ENCODE measurements at places on chromosomes 13 and 19.

DNA sequence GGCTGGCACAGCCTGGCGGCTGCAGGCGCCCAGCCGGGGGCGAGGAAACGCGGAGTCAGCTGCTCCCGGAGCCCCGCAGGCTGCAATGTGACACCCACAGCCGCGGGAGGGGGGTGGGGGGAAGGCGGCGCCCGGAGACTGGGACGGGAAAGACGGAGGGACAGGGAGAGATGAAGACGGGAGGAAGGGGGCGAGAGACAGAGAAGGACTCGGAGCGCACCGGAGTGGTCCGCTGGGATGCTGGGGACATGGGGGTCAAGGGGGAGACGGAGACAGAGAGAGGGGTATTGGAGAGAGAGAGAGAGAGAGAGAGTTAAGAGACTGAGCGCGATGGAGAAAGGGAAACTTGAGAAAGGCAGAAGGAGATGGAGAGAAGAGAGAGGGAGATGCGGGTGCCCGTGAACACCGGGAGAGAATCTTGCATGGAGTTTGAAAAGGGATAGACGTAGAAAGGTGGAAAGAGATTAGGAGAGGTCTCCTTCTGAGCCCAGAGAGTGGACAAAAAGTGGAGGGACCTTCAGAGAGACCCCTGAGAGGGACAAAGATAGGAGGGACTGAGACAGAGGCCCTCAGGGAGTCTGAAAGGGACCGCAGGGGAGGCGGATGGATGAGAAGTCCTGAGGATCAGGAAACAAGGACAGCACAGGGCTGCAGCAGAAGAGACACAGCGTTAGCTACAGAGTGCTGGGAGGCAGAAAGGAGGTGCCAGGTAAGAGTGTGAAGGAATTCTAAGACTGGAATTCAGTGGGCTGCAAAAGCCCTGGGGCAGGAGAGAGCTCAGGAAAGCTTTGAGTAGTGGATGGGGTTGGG lies 1.0 kb downstream of the SCN1B start:
- DNase-seq, result no peak

DNA sequence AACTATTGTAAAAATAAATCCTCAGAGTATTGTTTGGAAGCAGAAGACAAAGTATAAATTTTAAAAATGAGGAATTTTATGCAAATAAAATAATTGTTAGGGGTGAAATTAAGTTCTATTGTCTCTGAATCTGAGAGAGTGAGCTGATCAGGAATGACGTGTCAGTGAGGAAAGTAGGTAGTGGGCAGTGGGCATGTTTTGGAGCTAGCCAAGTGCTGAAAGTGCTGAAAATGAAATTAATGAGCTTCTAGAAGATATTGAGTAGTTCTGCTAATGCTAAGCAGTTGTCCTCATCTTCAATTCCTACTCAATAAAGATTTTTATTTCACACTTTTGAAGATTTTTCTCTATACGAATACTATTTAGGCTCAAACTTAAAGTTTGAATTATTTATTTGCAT lies 1167.8 kb upstream of the PCDH20 start:
- DNase-seq, result no peak

DNA sequence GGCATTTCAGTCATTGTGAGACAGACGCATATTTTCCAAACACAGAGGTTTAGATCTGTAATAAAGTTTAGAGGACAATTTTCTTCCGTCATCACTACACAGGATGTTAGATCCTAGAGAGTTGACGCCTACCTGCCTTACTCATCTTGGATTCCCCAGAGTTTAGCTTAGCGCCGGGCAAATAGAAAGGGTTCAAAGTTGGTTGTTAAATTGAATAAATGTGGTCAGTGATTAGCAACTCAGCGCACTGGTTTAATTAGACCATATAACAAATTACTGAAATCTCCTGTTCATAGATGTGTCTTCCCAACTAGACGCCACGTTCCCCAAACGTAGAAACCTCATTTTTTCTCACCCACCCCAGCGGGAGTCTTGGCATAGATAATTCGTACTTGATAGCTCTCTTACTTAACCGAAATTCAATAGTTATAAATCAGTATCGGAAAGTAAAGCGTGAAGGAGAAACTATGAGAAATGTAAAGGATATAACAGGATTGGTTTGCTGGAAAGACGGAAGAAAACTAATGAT lies 726 bp upstream of the UFM1 start:
- DNase-seq, result no peak

GRCh38 chr19:1429750-1430149 lies 8.4 kb upstream of the RPS15 start:
- no peak for DNase-seq

GRCh38 chr13:94667190-94667589 lies 45.2 kb downstream of the SOX21 start:
- DNase-seq, result no peak

- DNase-seq, result no peak
Observed at GRCh38 chr19:35105411-35106290, 10.0 kb upstream of the FXYD3 start.

DNA sequence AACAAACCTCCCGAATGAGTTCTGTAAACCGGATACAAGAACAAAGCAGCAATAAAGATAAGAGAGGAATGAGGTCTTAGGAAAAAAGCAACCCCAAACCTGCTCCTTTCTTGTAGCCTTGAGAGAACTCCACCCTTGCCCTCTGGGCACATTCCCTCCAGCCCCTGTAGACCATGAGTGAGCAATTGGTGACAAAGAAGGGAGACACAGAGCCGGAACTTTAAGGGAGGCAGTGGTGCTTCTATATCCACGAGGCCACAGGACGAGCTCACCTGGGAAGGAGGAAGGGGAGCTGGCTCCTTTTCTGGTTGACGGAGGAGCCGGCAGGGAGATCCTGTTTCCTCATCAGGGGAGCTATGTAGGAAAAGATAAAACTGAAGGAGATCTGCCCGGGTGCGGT lies 13.0 kb downstream of the BRME1 start:
- no peak for DNase-seq

GRCh38 chr13:66036636-66037035 lies 1193.5 kb downstream of the PCDH9 start:
- no peak for DNase-seq

- DNase-seq, result no peak
Observed at GRCh38 chr13:97534540-97534939, 100.6 kb downstream of the RAP2A start.

DNA sequence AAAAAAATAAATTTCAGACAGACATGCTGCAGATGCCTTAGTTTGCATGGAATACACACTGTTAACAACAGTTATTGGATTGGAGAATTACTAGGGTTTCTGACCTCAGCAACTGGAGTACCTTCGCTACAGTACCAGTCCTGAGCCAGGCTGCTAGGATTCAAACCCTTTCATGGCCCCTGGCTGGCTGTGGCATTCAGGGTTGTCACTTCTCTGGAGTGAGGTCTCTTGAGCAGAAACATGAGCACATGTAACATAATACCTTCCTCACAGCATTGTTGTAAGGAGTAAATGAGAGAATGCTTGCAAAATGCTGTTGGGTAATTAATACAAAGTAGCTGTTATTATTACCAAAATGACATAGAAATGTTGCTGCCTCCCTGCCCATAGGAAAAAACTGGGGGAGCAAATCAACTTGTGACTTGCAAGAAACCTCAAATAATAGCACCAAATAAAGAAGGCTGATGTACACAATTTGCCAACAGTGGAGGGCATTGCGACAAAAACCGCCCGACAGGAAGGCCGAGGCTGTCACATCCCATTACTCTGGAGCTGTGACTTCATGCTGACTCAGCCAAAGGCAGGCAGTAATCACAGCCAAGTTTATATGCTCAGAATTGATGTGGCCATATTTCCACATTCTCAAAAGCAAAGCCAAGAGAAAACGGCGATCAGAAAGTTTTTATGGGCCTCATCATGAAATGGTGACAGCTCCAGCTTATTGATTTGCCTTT lies 100.4 kb downstream of the RFC3 start:
- peak; percentile 39 for DNase-seq

GRCh38 chr13:25084096-25084495 lies 11.8 kb upstream of the PABPC3 start:
- no peak for DNase-seq

GRCh38 chr19:17993076-17993813 lies 14.7 kb upstream of the ARRDC2 start:
- DNase-seq, result no peak

GRCh38 chr19:50331221-50331993 lies 2.2 kb upstream of the KCNC3 start:
- DNase-seq, result no peak

DNA sequence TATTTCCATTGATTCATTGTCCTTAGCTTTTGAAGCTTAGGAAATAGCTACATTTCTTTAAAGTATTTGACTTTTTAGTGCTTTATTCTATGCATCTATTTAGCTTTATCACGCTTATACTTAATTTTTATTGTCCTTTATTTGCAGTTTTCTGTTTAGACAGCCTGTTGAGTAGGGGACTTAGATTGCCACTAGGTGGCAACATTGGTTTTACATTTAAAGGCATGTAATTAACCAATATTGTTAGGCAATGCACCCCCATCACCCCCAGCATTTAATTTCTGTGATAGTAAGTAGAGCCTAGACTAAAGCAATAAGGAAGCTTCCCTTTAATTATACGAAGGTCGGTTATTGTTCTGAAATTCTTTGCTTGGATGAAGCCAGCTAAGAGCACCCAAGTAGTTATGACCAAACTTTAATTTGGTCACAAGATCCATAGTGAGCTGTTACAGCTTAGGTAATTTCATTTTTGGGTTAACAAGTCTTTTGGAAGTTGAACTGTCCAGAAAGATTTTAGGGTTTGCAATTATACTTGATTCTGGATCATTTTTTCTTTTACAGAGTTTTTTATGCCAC lies 36.5 kb downstream of the B3GLCT start:
- peak; percentile 1 for DNase-seq

DNA sequence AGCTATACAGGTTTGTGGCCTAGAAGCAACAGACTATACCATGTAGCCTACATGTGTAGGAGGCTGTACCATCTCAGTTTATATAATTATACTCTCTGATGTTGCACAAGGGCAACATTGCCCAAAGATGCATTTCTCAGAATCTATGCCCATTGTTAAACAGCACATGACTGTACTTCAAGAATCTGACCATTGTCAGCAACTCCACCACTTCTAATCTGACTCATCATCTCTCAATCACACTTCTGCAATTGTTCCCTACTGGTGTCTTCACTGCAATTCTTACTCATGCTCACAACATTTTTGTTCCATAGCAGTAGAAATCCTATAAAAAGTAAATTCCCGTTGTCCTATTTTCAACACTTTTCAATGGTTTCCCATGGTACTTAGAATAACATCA lies 63.9 kb upstream of the ATXN8OS start:
- peak; percentile 41 for DNase-seq

GRCh38 chr13:31246918-31247317 lies 47.1 kb downstream of the B3GLCT start:
- DNase-seq, result no peak

- no peak for DNase-seq
Observed at GRCh38 chr13:23391752-23392151, 41.8 kb downstream of the SACS start.

DNA sequence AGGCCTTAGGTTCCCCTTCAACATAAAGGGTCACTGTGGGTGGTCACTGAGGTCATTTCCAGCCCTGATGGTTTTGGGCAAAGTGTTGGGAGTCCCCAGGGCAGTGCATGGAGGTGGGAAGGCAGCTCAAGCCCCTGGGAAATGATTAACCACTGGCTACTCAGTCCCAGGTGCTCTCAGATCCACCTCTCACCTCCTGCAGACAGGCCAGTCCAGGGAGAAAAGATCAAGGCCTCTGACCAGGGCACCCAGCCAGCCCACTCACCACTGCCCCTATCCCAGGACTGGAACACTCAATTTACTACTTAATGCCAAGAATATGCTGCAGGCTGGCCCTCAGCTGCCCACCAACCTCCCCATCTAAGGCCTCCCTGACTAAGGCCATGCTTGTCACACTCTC lies 1307.9 kb downstream of the UQCRFS1 start:
- no peak for DNase-seq

GRCh38 chr19:41546386-41546789 lies 29.6 kb upstream of the CEACAM21 start:
- no peak for DNase-seq

- peak; percentile 7 for DNase-seq
Observed at GRCh38 chr19:31641591-31641990, 292.4 kb upstream of the TSHZ3 start.
